Dermis microvascular lymphatic vessel endothelial cell (primary cell): ENCODE measurements at places on chromosomes 4 and X. TPM values are rescaled to one million over a fixed set of nuclear protein-coding genes. Genes with fewer than 3 reads are reported as not detected.

The SRPX2 gene
- total RNA-seq: 1.9 and 4.0 TPM in 2 replicates

- no peak for DNase-seq
These were observed 18.9 kb upstream of the ABLIM2 start for GRCh38 chr4:8177552-8177951.

DNA sequence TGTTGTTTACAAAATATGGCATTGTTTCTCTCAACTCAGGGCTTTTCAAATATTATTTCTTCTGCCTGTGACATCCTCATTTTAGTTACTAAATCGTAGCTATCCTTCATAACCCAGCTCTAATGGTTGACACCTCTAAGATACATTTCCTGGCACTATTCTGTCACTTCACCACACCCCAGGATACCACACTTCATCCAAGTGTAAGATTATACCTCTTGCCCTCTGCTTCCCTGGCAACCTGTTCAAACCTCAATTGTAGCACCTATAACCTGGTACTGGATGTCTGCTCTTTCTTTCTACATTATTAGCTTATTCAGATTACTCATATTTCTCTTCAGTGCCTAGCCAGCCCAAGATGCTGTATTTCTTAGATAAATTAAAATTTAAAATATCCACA lies 175.7 kb upstream of the SPIN4 start:
- DNase-seq: no peak

DNA sequence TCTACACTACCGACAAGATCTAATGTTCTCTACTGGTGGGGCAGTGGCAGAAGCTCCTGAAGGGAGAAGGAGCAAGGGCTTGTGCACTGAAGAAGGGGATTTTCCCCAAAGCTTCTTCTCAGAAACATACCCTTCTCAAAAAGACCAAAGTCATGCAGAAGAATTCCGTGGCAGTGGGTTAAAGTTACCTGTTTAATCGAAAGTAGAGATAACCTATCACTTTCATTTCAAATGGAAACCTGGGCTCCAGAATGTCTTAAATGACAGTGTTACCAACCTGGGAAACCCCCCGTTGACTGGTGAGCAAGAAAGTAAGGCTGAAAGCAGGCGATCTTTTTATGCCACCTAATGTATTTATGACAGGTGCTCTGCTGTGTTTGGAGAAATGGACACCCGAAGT lies 92.5 kb upstream of the TEX13D start:
- DNase-seq: no peak

DNA sequence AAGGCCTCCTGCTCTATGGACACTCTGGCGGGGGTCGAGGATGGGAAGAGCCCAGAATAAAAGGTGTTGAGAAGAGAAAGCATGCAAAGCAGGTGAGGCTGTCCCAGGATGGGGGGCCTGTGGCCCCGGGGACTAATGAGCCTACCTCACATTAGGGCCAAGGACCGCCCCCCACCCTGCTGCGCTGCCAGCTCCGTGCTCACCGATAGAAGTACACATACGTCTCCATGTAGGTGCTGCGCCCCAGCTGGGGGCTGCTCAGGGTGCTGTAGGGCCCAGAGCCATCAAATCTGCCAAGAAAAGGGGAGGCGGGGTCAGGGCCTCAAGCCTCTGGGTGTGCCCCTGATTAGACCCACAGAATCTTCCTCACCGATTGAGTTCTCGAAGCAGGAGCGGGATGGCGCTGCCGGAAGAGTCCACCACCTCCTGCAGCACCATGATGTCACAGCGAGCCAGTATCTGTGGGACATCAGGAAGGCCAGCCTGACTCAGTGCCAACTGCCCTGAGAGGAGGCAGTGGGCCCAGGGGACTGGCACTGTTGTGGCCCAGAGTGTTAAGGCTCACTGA lies 4.3 kb downstream of the DNASE1L1 start:
- DNase-seq: no peak

DNA sequence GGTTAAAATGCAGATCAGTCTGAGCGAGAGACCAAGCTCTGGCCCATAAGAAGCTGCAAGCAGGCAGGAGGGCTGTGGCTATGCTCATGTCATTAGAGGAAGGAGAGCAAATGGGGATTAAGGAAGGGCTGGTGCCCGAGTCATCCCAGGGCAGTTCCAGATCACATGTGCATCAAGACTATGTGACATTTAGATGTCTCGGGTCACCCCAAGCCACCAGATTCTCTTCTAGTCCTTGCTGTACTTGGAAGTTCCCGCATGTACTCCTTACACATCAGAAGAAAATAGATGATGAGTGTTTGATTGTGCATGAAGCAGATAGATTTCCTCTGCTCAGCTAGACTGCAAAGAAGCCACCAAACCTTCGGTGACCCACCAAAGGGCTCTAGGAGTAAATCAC lies 42.1 kb upstream of the KLHL34 start:
- DNase-seq: no peak
